ENCODE measurements at places on chromosomes 5 and 9. TPM values are rescaled to one million over a fixed set of nuclear protein-coding genes. Genes with fewer than 3 reads are reported as not detected.

The ZDHHC11 gene
- total RNA-seq, result 2.4 TPM

The SPARC gene
- total RNA-seq, result 702 TPM

The CDC23 gene
- total RNA-seq, result 40.1 TPM

The GFI1B gene
- not detected for total RNA-seq

The ABO gene
- total RNA-seq, result not detected

The LMBRD2 gene
- total RNA-seq, result 7.9 TPM

The SLC6A18 gene
- total RNA-seq, result not detected

The SCAI gene
- total RNA-seq, result 3.6 TPM

The TSLP gene
- total RNA-seq, result 0.61 TPM

The TRUB2 gene
- total RNA-seq, result 21.4 TPM

The TAS2R1 gene
- total RNA-seq, result not detected

The SLC6A3 gene
- total RNA-seq, result not detected

The ATP6V0E1 gene
- 139 TPM for total RNA-seq

The MCIDAS gene
- not detected for total RNA-seq

The INSL6 gene
- not detected for total RNA-seq

The EMB gene
- total RNA-seq, result not detected

The SUB1 gene
- total RNA-seq, result 141 TPM

The STKLD1 gene
- total RNA-seq, result 0.61 TPM

The PCDHGB3 gene
- 0.46 TPM for total RNA-seq

The PCDHB11 gene
- under 0.01 TPM for total RNA-seq

The FOXD4 gene
- total RNA-seq, result not detected

The IFNB1 gene
- 0.46 TPM for total RNA-seq

The FRRS1L gene
- total RNA-seq, result not detected

The ASPN gene
- not detected for total RNA-seq

The GLRX gene
- total RNA-seq, result 9.7 TPM

The CCDC171 gene
- 1.6 TPM for total RNA-seq

The NRG2 gene
- under 0.01 TPM for total RNA-seq

The CTXN3 gene
- total RNA-seq, result under 0.01 TPM

The LRRC19 gene
- total RNA-seq, result not detected

The SPAG8 gene
- total RNA-seq, result 0.32 TPM

The NEUROG1 gene
- total RNA-seq, result not detected

The CARD9 gene
- total RNA-seq, result 2.6 TPM

The FAM221B gene
- total RNA-seq, result not detected

The STK32A gene
- total RNA-seq, result not detected

The PCDHA11 gene
- total RNA-seq, result under 0.01 TPM

The QRFP gene
- not detected for total RNA-seq

The NR5A1 gene
- not detected for total RNA-seq

The SLC46A2 gene
- not detected for total RNA-seq

The CRHBP gene
- total RNA-seq, result 0.15 TPM

The CSF2 gene
- total RNA-seq, result not detected

The SPEF2 gene
- total RNA-seq, result 0.97 TPM

The CD14 gene
- total RNA-seq, result 1.2 TPM

The PKD2L2 gene
- not detected for total RNA-seq

The GPR21 gene
- 0.32 TPM for total RNA-seq

The SUSD3 gene
- not detected for total RNA-seq

The PCA3 gene
- under 0.01 TPM for total RNA-seq

The ZNF658 gene
- total RNA-seq, result 5.3 TPM

The CER1 gene
- total RNA-seq, result not detected

Measured in epithelial cell of umbilical artery (primary cell).